Kidney tubule cell (primary cell): ENCODE measurements at places on chromosomes 16 and 17.
A peak's percentile ranks its signal among the peaks of the same experiment; 100 is the strongest.

GRCh38 chr17:33838281-33838680 is 416.8 kb upstream of the CCL2 start:
- DNase-seq, result peak; percentile 86

DNA sequence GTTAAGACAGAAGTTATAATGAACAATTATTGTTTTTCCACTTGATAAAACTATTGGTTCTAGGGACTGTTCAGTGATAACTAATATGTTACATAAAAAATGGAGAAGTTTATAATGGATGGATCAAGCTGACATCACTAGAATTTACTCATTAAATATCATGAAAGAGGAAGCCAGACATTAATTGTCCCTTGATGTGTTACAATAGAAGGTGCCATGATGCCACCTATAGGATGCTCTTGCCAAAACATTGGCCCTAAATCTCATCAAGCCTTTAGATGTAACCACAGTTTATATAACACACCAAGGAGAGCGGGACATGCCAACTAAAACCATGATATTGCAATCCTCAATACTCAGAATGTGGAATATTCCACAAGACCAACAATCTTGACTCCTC is 147.9 kb upstream of the MON1B start:
- DNase-seq, result peak; percentile 52

DNA sequence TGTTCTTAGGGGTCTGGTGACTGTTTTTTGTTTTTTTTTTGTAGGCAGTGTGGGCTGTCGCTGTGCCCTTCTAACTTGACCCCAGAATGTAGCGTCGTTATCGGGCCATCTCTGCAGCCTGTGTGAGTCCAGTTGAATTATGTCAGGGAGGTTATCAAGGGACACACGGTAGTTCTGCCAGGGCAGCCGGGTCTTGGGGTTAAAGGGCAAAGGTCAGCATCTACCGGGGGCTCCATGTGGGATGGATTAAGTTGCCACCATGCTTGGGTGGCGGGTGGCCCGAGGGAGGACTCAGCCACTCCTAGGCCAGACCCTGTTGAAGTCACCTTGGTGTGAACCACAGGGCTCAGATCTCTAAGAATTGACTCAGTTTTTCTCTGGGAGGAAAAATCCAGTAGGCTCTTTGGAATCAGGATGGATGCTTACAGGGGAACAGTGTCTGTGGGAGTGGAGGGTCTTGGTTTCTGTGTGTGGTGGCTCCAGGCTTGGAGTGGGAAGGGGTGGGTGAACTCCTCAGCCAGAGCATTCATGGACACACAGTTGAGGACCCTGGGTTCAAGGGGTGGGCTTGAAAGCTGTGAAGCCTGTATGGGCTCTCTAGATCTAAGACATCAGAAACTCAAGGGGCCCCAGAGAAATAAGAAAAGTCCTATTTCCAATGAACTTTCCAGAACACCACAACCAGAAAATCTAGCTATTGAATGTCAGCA is 191.7 kb downstream of the IRF8 start:
- DNase-seq, result no peak

- DNase-seq, result no peak
These were observed 257.1 kb upstream of the EEF2KMT start for GRCh38 chr16:5354645-5355044.

DNA sequence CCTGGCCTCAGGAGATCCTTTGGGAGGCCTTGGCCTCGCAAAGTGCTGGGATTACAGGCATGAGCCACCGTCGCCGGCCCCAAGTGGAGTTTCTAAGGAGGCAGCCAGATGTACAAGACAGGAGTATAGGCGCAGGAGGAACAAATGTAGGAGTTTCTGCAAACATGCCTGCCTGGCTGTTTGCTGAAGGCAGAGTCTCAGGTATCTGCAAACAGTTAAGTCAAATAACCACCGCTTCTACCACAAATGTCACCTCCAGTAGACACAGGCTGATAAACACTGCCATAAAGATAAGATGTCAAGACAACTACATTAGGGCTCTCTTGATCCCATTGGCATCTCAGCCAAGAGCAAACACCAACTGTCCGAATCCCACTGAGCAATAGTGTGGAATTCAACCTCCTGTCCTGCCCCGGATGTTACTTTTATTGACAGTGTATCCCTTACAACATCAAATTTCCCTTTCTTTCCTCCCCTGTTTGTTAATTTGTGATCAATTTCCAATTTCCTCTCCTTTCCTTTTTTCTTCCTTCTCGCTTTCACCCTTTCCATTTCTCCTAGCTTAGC is 5.6 kb upstream of the COG1 start:
- no peak for DNase-seq

- peak; percentile 59 for DNase-seq
These were observed 15.7 kb upstream of the CPPED1 start for GRCh38 chr16:12819126-12820117.

DNA sequence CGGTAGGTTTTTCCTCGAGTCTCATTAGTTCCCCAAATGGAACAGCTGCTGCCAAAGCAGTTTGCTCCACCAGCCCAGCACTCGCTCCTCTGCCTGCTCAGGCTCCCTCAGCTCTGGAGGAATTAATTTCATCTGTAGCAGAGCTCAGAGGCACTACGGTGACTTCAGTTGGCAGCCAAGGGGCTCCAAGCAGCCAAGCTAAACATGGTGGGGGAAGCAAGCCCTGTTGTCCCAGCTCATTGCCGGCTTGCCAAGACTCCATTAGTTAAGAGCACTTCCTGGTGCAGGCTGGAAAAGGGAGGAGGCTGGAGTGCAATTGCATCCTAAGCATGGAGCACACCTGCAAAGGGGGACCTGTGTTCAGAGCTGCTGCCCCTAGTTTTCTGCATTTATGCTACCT is 78.7 kb upstream of the GPRC5B start:
- DNase-seq, result no peak

DNA sequence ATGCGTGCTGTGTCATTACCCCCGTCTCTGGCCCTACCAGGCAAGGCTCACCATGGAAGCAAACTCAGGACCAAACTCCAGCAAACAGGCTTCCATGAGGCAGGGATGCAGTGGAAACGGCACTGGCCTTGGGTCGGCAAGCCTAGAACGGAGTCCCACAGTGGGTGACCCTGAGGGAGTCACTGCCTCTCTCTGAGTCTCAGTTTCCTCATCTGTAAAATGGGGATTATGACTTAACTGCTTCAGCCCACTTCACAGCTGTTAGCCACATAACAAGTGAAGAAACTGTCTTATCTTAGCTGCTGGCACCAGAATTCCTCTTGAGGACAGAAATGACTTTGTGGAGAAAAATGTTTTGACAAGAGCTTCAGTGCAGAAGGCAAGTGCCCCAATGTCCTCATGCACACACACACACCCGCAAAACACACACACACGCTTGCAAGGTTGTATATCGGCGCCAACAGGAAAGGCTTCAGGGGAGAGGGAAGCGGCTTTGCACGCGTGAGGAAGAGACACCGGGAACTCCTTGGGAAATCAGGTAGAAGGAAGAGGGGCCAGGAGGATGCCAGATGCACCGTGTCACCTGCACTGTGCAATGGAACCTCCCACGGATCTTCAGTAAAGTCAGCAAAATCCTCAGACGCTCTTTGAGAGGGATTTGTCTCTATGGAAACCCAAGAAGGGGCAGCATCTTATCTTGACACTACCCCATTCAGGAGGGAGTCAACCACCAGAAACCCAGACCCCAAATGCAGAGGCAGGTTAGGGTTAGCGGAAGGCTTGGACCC is 53.7 kb downstream of the GSG1L start:
- no peak for DNase-seq

DNA sequence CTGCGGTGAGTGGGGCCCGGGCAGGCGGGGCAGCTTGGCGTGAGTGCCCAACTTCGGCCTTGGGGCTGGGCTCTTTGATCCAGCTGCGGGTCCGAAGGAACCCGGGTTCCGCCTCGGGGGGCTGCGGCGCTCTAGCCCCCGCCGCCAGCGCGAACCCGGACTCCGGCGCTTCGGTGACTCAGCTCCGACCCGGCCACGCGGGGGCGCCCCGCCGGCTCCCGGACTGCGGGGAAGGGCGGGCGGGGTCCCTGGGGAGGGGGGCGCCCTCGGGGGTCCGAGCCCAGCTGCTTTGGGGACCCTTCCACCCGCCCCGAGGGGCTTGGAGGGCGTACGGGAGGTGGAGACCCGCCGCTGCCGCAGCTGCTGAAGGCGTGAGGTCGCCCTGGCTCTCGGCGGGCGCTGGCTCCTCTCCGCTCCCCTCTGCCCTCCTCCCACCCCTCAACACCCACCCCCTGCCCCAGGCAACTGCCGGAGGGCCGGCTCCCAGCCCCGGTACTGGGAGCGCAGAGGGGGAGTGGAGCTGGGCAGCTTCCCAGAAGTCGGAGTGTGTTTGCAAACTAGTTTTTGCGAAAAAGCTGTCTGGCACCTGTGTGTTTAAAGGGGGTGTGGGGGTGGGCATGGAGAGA is 516 bp downstream of the CPNE2 start:
- DNase-seq, result peak; percentile 32

DNA sequence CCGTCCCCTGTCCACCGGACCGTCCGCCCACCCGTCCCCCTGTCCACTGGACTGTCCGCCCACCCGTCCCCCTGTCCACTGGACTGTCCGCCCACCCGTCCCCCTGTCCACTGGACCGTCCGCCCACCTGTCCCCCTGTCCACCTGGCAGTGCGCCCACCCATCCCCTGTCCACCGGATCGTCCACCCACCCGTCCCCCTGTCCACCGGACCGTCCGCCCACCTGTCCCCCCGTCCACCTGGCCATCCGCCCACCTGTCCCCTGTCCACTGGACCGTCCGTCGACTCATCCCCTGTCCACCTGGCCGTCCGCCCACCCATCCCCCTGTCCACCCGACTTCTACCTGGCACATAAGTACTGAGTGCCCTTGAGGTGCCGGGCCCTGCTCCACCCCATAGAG is 76.6 kb downstream of the LMF1 start:
- DNase-seq, result no peak

GRCh38 chr16:49586466-49587450 is 213.2 kb downstream of the C16orf78 start:
- no peak for DNase-seq
